Lung (tissue), 17 donors: ENCODE measurements at places on chromosomes 16 and 17.

- H3K27me3 ChIP-seq = no peaks in the 10 kb centered on the region
- no peaks in the 10 kb centered on the region for H3K4me1 ChIP-seq
- H3K4me3 ChIP-seq = no peak overlapping the region
- H3K27ac ChIP-seq = no peak overlapping the region
- DNase-seq = no peak
Measured at GRCh38 chr16:19833581-19833980, 51.1 kb downstream of the GPRC5B start.

GRCh38 chr17:83204230-83204725 lies 124.9 kb downstream of the METRNL start:
- no peak for DNase-seq
- peaks cover 12% of the 10 kb centered on the region for H3K4me1 ChIP-seq
- no peaks in the 10 kb centered on the region for H3K27me3 ChIP-seq
- no peaks in the 10 kb centered on the region for H3K36me3 ChIP-seq

DNA sequence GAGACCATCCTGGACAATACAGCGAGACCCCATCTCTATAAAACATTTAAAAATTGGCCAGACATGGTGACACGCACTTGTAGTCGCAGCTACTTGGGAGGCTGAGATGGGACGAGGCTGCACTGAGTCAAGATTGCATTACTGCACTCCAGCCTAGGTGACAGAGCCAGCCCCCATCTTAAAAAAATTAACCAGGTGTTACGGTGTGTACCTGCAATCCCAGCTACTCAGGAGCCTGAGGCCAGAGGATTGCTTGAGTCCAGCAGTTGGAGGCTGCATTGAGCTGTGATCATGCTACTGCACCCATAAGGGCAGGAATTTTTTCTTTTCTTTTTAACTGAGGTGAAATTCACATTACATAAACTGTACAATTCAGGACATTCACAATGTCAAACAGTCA lies 16.9 kb upstream of the TMC7 start:
- H3K27me3 ChIP-seq = no peaks in the 10 kb centered on the region
- no peak overlapping the region for H3K4me3 ChIP-seq
- no peak for DNase-seq
- H3K27ac ChIP-seq = no peak overlapping the region
- no peaks in the 10 kb centered on the region for H3K36me3 ChIP-seq

DNA sequence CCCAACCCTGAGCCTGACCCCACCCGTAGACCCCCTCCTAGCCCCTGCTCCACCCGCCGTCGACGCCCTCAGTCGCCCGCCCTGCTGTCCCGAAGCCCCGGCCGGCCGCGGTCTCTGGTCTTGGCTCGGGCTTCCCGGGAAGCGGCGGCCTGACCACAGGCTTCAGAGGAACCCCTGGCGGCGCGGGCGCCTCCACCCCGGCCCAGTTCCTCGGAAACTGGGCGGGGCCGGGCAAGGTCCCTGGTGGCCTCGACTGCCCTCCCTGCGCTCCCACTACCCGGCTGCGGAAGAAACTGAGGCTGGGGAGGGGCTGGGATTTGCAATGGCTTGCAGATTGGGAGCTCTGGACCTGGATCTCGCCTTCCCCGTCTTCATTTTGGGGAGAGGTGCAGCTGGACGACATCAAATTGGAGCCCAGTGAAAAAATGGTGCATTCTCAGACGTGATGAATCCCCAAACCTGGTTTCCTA lies 692 bp upstream of the SOCS1 start:
- peaks cover 4% of the 10 kb centered on the region for H3K36me3 ChIP-seq
- peak; percentile 65 for DNase-seq
- peak overlapping the region; percentile 97 for H3K27ac ChIP-seq

DNA sequence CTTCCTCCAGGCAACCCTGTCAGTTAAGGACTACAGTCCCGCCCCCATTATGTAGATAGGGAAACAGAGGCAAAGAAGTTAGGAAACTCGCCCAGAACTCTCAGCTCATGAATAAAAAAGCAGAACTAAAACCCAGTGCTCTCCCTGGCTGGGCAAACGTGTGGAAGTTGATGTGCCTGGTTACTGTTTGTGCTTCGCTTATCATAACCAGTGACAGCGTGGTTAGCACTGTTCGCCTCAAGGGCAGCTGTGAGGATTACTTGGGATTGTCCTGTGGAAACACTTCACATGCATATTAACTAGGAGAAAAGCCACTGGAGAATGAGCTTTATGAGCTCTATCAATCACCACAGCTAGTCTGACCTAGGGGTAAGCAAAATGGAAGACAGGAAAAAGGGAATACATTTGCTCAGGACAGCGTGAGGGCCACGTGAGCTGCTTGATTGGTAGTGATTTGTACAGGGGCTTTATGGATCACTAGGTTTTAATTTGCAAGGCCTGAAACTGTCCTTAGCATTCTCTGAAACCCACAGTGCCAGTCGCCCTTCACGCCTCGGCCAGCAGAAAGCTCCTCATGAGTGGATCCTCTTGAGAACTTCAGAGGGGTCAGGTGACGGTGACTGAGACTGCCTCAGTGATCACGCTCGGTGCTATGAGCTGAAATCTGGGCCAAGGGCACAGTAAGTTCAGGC lies 19.9 kb downstream of the CYB5D2 start:
- H3K27ac ChIP-seq = peak overlapping the region; percentile 26
- H3K36me3 ChIP-seq = peaks cover 20% of the 10 kb centered on the region
- H3K4me1 ChIP-seq = no peaks in the 10 kb centered on the region
- DNase-seq = no peak

- H3K4me1 ChIP-seq = peaks cover 23% of the 10 kb centered on the region
- no peaks in the 10 kb centered on the region for H3K27me3 ChIP-seq
- no peak overlapping the region for H3K27ac ChIP-seq
- no peak overlapping the region for H3K4me3 ChIP-seq
- DNase-seq = no peak
Measured at GRCh38 chr17:2186937-2187336, 116.6 kb downstream of the SMG6 start.

- no peaks in the 10 kb centered on the region for H3K36me3 ChIP-seq
- no peaks in the 10 kb centered on the region for H3K4me1 ChIP-seq
- no peak overlapping the region for H3K4me3 ChIP-seq
- DNase-seq = no peak
- H3K27ac ChIP-seq = no peak overlapping the region
- H3K27me3 ChIP-seq = no peaks in the 10 kb centered on the region
Measured at GRCh38 chr16:17568239-17568638, 97.5 kb upstream of the XYLT1 start.

- H3K27me3 ChIP-seq = no peaks in the 10 kb centered on the region
- DNase-seq = no peak
- H3K4me1 ChIP-seq = peaks cover 2% of the 10 kb centered on the region
- no peak overlapping the region for H3K4me3 ChIP-seq
- H3K36me3 ChIP-seq = peaks cover 8% of the 10 kb centered on the region
- H3K27ac ChIP-seq = peak overlapping the region; percentile 56
Measured at GRCh38 chr16:16075488-16076422, 126.3 kb downstream of the ABCC1 start.

- no peaks in the 10 kb centered on the region for H3K4me1 ChIP-seq
- no peaks in the 10 kb centered on the region for H3K36me3 ChIP-seq
- no peak for DNase-seq
- no peak overlapping the region for H3K27ac ChIP-seq
Measured at GRCh38 chr16:85860413-85861094, 38.4 kb upstream of the IRF8 start.

- H3K36me3 ChIP-seq = peaks cover 3% of the 10 kb centered on the region
- no peak for DNase-seq
- H3K4me1 ChIP-seq = peaks cover 11% of the 10 kb centered on the region
- no peak overlapping the region for H3K4me3 ChIP-seq
- H3K27me3 ChIP-seq = no peaks in the 10 kb centered on the region
- peak overlapping the region; percentile 98 for H3K27ac ChIP-seq
Measured at GRCh38 chr16:2204416-2205103, 694 bp upstream of the MLST8 start.

GRCh38 chr16:64919929-64920607 lies 201.8 kb downstream of the CDH11 start:
- no peaks in the 10 kb centered on the region for H3K36me3 ChIP-seq
- no peaks in the 10 kb centered on the region for H3K27me3 ChIP-seq
- H3K27ac ChIP-seq = no peak overlapping the region
- no peaks in the 10 kb centered on the region for H3K4me1 ChIP-seq
- H3K4me3 ChIP-seq = no peak overlapping the region

GRCh38 chr16:85728879-85729278 lies 22.0 kb downstream of the C16orf74 start:
- DNase-seq = no peak
- peaks cover 3% of the 10 kb centered on the region for H3K4me1 ChIP-seq
- no peak overlapping the region for H3K27ac ChIP-seq

DNA sequence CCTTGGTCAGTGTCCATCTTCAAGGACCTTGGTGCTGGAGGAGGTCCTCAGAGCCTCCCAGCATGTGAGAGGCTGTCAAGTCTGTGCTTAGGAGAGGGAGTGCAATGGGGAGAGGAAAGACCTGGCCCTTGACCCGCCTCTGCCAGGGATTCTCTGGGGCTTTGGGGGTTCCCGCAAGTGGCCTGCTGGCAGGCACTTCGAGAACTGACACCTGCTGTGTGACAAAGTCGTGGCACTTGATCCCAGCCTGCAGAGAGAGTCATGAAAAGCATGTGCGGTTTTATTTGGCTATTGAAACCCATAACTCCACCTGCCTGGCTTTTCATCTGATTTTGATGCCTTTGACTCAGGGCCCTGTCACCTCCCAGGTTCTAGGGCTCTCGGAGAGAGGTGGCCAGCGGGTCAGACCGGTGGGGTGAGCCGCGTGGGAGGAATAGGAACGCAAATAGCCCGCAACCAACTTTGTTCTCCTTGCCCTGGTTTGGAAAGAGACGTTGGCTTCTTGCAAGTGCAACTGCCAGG lies 42.8 kb upstream of the GSE1 start:
- no peak for DNase-seq
- H3K4me1 ChIP-seq = peaks cover 61% of the 10 kb centered on the region
- H3K36me3 ChIP-seq = no peaks in the 10 kb centered on the region
- no peak overlapping the region for H3K4me3 ChIP-seq
- peak overlapping the region; percentile 44 for H3K27ac ChIP-seq

DNA sequence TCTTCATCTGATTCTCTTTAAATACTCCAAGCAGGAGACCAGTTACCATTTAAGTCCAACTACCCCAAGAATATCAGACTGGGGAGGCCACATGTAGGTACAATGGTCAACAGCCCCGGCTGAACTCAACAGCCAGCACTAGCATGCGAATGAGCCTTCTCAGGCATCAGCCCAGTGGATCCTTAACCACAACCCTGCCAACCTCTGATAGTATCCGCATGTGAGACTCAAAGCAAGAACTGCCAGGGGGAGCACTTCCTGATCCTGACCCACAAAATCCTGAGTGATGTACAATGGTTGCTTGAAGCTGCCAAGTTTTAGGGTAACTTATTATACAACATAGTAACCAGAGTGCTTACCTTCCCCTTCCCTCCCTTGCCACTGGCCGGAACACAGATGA lies 4.0 kb downstream of the PYY start:
- H3K4me3 ChIP-seq = no peak overlapping the region
- peaks cover 42% of the 10 kb centered on the region for H3K27me3 ChIP-seq
- peaks cover 5% of the 10 kb centered on the region for H3K4me1 ChIP-seq
- no peak overlapping the region for H3K27ac ChIP-seq

GRCh38 chr16:54334208-54334607 lies 47.6 kb upstream of the IRX3 start:
- DNase-seq = no peak
- no peaks in the 10 kb centered on the region for H3K36me3 ChIP-seq
- H3K27ac ChIP-seq = no peak overlapping the region
- H3K27me3 ChIP-seq = peaks cover 14% of the 10 kb centered on the region

DNA sequence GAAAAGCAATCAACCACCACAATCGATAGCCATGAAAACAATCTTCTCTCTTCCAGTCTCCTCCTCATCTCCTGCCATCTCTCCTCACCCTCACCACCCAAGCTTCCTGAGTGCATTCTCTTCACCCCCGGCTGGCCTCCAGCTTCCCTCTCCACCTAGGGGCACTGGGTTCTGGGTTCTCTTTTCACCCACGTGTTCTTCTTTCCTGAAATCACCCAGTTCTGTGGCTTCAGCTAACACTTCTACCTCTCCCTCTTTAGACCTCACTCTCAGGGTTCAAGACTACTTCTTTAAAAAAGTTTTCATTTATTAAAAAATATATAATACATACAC lies 8.2 kb downstream of the ITGAM start:
- no peaks in the 10 kb centered on the region for H3K36me3 ChIP-seq
- H3K4me3 ChIP-seq = no peak overlapping the region
- H3K27ac ChIP-seq = no peak overlapping the region

DNA sequence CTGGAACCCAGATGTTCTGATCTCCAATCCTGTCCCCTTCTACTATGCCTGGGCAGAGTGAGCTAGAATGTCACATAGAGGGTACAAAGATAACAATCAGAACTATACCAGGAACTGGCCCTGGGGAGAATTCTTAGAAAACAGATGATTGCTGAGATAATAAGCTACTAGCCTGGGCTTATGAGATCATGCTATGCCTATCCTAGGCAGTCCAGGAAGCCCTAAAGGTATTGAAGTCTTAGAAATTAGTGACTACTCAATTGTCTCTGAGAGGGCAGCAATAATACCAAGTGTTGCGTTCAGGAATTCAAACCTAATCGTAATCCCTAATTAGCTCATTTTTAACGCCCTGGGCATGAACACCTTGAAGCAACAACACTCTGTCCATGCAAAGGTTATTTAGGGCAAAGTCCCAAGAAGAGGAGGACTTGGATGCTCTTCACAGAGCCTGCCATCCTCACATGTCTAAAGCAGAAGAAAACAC lies 77.1 kb downstream of the MMD start:
- peaks cover under 1% of the 10 kb centered on the region for H3K27me3 ChIP-seq
- DNase-seq = no peak
- no peak overlapping the region for H3K27ac ChIP-seq
- peaks cover 1% of the 10 kb centered on the region for H3K4me1 ChIP-seq
- H3K36me3 ChIP-seq = no peaks in the 10 kb centered on the region
- no peak overlapping the region for H3K4me3 ChIP-seq

DNA sequence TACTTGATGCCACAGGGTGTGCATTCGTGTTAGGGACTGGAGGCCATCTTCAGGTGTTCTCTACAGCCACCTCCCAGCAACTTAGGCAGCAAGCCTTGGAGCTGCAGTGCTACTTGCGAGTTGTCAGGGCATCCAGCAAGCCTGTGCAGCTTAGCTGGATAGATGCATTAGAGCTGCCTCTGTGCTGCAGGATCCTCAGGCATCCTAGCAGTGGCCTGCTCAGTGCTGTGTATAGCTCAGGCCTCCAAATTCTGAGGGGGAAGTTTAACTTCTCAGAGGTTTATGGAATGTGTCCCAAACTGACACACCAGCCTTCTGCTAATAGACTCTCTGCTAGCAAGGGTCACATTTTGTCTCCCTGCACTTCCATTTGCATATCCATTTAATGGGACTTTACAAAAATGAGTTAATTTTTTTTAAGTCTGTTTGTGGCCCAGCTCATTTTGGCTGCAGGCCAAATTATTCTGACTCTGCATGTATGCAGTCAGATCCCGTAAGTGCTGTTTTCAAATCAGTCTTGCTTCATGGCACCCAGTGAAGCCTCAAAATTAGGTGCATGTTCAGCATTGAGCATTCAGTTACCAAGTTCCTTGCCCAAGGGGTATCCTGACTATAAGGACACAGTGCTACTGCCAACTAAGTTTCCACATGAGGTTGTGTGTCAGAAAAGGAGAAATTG lies 6.8 kb downstream of the GABARAPL2 start:
- peak overlapping the region; percentile 9 for H3K27ac ChIP-seq
- peaks cover 59% of the 10 kb centered on the region for H3K36me3 ChIP-seq
- no peak overlapping the region for H3K4me3 ChIP-seq
- no peak for DNase-seq
- H3K4me1 ChIP-seq = no peaks in the 10 kb centered on the region
